ENCODE measurements at places on chromosomes 2 and 18.

- no peak for DNase-seq
Observed at GRCh38 chr18:6428851-6429395, 14.2 kb upstream of the L3MBTL4 start.

- no peak for DNase-seq
Observed at GRCh38 chr2:109609352-109610024, 4.3 kb downstream of the SEPTIN10 start.

GRCh38 chr2:203973000-203973399 lies 36.4 kb downstream of the ICOS start:
- no peak for DNase-seq

- DNase-seq, result no peak
Observed at GRCh38 chr2:53033411-53033810, 734.2 kb upstream of the CHAC2 start.

DNA sequence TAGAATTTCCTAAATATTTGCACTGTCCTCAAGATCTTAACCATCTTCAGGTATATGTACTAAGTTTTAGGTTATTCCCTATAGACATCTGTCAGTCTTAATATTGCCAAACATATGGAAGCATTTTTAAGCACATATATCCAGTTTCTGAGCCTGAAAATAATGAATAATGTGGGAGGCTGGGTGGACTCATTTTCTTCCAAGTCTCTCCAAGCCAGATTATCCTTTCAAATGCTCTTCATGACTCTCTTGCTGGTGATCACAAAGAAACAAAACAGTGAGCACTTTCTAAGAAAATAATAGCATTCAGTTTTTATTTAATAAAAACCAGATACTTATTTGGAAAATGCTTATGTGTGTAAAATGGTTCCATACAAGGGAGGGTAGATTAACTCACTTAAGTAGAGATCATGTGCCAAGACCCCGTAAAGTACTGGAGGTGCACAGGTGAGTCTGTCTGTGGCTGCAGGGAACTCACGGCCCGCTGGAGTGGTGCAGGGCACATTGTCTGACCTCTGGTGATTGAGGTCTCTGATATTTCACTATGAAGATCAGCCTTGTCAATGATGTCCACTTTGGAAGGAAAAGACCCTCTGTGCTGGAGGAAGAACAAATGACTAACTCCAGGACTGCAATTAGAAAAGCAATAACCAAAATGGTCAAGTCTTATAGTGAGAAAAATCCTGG lies 161.6 kb downstream of the TMEM18 start:
- no peak for DNase-seq

- DNase-seq, result no peak
Observed at GRCh38 chr2:39455826-39456225, 18.7 kb upstream of the MAP4K3 start.

DNA sequence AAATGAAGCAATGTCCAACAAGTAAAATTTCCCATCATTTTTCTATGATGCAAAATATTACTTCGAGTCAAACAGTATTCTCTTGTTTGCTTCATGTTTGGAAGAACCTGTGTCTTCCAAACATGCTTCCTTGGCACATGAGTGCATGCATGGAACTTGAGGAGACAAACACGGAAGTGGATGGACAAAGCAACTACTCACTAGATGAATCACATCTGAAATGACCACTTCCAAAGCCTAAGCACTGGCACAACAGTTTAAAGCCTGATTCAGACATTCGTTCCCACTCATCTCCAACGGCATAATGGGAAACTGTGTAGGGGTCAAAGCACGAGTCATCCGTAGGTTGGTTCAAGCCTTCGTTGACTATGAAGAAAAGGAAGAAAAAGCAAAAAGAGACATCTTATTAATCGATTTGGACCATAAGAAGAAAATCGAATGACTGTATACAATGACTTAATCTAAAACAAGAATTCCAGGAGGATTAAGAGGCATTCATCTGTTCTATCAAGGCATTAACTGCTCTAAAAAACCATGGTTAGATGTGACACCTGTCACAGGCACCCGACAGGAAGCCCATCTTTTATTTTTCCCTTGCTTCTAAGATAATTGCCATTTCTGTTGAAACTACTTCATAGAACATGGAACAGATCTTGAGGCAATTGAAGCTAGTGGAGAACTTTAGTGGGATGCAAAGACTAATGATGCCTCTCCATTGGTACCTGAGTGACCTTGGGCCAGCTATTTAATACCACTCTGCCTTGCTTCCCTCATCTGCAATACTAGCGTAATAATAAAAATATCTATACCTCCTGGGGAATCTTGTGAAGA lies 56.0 kb downstream of the ATIC start:
- no peak for DNase-seq

DNA sequence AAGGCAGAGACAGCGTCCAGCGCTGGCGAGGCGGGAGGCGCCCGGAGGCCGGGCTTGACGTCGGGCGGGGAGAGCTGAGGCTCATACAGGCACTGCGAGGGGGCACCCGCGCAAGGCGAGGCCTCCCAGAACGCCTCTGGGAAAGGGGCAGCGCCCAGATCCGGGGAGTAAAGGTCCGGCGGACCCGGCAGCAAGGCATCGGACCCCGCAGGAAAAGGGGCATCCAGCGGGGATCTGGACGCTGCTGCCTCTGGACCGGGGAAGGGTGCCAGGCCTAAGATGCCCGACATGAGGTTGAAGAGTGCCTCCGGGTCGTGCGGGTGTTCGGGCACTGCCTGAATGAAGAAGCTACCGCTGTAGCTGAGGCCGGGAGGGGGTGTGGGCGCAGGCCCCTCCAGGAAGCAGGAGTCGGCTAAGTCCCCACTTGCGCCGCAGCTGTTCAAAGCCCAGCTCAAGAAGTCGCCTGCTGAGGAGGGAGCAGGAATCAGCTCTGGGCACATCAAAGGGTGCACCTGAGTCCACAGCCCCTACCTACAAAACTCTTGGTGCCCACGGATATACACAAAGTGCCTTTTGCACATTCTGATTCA lies 937 bp downstream of the EGR4 start:
- DNase-seq, result no peak

DNA sequence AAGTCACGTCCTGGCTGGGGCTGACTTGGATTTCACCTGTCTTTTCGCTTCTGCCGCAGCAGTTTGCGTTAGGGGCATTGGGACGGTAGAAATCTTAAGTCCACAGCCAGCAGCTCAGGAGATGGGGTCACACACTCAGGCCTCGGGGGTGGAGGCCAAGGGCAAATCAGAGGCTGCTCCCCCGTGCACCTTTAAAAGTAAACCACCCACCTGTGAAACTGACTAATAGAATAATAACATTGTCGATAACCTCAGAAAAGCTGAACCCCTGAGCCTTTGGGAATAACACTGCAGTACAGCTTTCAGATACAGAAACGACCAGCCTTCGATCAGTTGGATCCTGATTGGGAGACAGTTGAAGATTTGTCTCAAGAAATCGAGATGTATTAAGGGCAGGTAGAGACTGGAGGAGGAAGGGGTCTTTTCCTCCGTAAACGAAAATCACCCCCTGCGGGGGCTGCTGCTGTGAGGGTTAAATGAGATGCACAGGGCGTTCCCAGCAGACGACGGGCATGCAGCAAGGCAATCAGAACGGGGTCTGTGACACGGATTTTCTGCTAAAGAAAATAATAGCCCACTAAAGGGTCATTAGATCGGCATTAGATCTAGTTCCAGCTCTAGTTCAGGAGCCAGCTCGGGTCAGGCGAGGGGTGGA lies 16.4 kb upstream of the NFATC1 start:
- no peak for DNase-seq

GRCh38 chr2:172181840-172182239 lies 79.1 kb upstream of the DLX2 start:
- DNase-seq, result no peak

GRCh38 chr2:62304429-62305417 lies 108.8 kb downstream of the B3GNT2 start:
- no peak for DNase-seq

GRCh38 chr2:181814057-181814491 lies 77.5 kb upstream of the ITPRID2 start:
- DNase-seq, result no peak

GRCh38 chr2:107263628-107264027 lies 377.7 kb upstream of the ST6GAL2 start:
- DNase-seq, result no peak

- DNase-seq, result no peak
Observed at GRCh38 chr2:13066676-13067075, 349.9 kb downstream of the TRIB2 start.

DNA sequence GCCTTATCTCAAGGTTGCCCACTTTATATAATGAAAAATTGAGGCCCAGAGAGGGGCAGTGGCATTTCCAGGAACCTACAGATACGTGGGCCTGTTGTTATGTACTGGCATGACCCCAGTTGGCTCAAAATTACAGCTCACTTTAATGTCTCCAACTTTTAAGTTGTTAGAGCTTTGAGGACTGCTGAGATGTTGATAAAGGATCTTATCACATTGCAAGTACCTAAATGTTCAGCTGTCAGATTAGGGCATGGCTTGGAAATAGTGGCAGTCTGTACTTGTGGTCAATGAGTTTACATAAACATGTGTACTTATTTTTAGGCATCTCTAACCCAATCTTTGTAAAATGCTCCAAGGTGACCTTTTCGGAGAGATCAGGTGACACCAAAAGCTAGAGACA lies 14.6 kb downstream of the SLC4A5 start:
- DNase-seq, result no peak

DNA sequence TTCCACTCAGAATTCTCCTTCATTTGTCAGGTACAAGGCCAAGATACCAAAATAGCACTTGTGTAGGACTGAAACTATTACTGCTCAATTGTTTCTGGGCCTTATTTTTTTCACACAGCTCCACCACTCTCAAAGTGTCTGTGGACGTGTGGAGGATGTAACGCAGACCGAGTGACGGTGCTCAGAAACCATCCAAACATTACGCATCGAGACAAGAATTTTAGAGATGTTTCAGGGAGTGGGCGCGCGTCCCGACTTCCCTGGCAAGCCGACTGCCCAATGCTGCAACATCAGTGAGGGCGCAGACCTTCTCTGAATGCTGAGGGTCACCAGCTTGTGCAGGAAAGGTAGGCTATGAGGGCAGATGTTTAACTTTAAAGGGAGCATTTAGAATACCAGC lies 108.4 kb downstream of the GATA6 start:
- DNase-seq, result no peak

Data from stimulated activated CD8-positive, alpha-beta memory T cell treated with anti-CD3 and anti-CD28 coated beads, Interleukin-15, amount 100 ng/mL, for 24 hours (primary cell).